ENCODE measurements at places on chromosomes 5 and 9. TPM values are rescaled to one million over a fixed set of nuclear protein-coding genes. Genes with fewer than 3 reads are reported as not detected.

- no peak for DNase-seq
These were observed 75.5 kb downstream of the FGF1 start for GRCh38 chr5:142610176-142611001.

The SLC9A3 gene
- total RNA-seq = 5.5 TPM

DNA sequence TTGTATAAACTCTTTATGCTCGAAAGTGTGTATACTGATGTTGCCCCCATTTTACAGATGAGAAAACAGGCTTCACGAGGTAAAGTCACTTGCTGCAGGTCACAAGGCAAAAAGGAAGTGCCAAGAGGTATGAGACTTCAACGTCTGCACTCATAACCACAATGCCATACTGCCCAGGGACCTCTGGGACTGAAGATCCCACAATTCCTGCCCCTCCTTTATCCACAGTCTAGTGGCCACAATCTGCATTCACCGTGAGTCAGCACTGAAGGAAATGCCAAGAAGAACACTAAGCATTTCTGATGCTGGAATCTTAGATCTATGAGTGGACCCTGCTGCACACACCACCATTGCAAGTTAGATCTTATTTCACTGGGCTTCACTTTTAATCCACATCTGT, 37.3 kb downstream of the MED27 start:
- DNase-seq = peak; percentile 99

The SPEF2 gene
- total RNA-seq = 1.1 TPM

- DNase-seq = peak; percentile 50
These were observed 8.9 kb upstream of the PALM2AKAP2 start for GRCh38 chr9:109771087-109771486.

The SPATA31C1 gene
- total RNA-seq = not detected

- DNase-seq = no peak
These were observed 32.0 kb downstream of the SMIM15 start for GRCh38 chr5:61130289-61130688.

GRCh38 chr5:61995486-61995885, 310.5 kb upstream of the KIF2A start:
- no peak for DNase-seq

The CDC20B gene
- total RNA-seq = not detected

DNA sequence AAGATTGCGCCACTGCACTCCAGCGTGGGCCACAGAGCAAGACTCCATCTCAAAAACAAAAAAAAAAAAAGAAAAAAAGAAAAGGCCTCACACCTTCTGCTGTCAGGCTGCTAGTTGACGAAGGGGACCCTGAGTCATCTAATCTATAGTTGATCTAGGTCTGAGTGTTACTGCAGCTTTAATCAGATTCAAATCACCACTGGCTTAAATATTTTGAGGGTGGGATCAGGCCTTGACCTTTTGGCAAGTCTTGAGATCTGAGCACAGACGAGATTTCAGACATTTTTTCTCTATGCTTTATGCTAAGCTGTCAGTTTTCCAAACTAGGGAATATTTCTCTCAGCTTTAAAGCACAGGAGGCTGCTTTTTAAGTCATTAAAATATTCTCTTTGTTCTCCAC, 240.9 kb downstream of the GLIS3 start:
- DNase-seq = no peak

The ECM2 gene
- total RNA-seq = 0.17 TPM

GRCh38 chr9:13786131-13786530, 506.6 kb upstream of the MPDZ start:
- DNase-seq = no peak

- DNase-seq = no peak
These were observed 740.7 kb downstream of the CETN3 start for GRCh38 chr5:89668821-89669220.

The NME5 gene
- total RNA-seq = not detected

The TTC23L gene
- total RNA-seq = not detected

DNA sequence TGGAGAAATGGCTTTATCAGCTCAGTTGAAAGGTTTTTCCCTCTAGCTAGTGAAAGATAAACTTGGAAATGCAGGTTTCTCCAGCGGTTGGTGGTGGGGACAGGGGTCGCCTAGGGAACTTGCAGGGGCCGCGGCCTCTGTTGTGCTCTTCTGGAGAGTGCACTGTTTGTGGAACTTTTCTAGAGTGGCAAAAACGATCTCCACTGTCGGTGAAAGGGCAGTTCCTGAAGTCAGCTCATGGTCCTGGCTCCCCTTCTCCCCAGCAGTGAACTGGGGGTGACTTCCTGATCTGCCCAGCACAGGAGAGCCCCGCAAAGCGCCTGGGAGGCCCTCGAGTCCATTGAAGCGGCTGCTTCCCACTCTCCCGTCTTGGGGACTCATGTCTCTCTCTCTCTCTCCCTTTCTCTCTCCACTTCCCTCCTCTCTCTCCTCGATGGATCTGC, 3.2 kb downstream of the IRX1 start:
- DNase-seq = no peak

GRCh38 chr9:32264170-32264864, 120.1 kb upstream of the ACO1 start:
- DNase-seq = peak; percentile 55

DNA sequence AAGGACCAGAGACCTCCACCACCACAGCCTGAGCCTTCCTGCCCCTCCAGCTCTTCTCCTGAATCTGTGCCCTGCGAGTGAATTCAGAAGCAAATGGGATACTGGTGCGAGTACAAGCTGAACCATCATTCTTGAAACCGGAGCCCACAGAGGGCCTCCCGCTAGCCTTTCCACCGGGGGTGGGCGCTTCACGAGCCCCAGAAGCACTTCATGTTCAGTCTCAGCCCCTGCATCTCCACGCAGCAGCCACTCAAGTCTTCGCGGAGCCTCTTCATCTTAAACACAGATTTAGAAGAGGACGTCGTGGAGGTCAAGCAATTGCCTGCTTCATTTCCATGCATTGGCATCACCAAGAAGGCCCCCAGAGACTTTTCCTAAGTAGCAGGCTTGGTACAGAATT, 26.0 kb upstream of the OLFM1 start:
- DNase-seq = no peak

- DNase-seq = no peak
These were observed 227.8 kb downstream of the ICE1 start for GRCh38 chr5:5650242-5650641.

- DNase-seq = peak; percentile 57
These were observed 1.9 kb downstream of the RAI14 start for GRCh38 chr5:34657988-34658387.

GRCh38 chr5:51382521-51383130, 622 bp upstream of the ISL1 start:
- no peak for DNase-seq

The PCSK5 gene
- 2.3 TPM for total RNA-seq

DNA sequence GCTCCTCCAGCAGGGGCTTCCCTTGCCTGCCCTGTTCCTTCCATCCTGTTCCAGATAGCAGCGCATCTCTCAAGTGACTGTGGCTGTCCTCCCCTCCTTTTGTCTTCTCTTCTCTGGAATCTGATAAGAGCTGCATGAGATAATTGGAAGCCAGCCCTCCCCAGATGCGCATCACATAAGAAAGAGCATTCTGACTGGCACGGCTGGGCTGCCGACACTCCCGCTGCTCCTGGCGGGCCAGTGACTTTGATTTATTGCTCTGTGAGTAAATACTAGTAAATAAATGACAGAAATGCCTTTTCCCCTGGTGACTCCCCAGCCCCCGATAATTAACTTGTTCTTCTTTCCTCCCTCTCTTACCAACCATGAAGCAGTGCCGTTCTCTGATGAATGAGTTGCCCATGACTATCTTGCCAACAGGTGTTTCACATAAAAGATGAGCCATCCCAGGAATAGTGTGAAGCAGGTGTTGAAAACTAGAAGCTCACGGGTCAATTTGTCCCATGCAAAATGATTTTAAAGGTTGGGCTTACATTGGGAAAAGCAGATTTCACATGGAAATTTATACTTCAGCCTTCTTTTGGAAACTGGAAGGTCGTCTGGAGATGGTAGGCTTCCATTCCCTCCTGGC, 212.3 kb downstream of the ERCC6L2 start:
- no peak for DNase-seq

GRCh38 chr9:104682642-104683041, 11.7 kb upstream of the OR13D1 start:
- DNase-seq = peak; percentile 69

GRCh38 chr5:150361301-150361700, 3.8 kb downstream of the TCOF1 start:
- no peak for DNase-seq

GRCh38 chr9:34262971-34263370, 66.1 kb downstream of the KIF24 start:
- DNase-seq = no peak

DNA sequence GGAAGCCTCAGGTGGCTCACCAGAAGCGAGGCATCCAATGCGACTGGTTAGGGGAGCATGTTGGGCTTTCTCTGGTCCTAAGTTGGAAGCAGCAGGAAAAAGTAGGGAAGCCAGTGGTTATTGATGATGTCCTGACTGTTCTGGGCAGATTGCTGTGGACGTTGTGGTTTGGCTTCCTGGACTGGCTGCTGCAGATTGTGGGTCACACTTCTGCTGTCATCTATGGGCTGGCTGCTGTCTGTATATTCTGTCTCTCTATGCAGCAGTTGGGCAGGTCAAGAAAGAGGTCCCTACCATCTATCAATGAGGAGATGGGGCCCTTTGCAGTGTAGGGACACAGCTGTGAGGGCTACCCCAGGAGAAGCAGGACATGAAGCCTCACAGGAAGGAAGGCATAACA, 13.5 kb upstream of the MARCHF6 start:
- DNase-seq = no peak

GRCh38 chr5:100746730-100747129, 156.4 kb downstream of the ST8SIA4 start:
- no peak for DNase-seq

Data from HT1080 (cell line).